ENCODE measurements at places on chromosomes 11 and 22.
A peak's percentile ranks its signal among the peaks of the same experiment; 100 is the strongest.

- DNase-seq = no peak
Measured at GRCh38 chr22:44023404-44024287, 456 bp upstream of the PARVB start.

DNA sequence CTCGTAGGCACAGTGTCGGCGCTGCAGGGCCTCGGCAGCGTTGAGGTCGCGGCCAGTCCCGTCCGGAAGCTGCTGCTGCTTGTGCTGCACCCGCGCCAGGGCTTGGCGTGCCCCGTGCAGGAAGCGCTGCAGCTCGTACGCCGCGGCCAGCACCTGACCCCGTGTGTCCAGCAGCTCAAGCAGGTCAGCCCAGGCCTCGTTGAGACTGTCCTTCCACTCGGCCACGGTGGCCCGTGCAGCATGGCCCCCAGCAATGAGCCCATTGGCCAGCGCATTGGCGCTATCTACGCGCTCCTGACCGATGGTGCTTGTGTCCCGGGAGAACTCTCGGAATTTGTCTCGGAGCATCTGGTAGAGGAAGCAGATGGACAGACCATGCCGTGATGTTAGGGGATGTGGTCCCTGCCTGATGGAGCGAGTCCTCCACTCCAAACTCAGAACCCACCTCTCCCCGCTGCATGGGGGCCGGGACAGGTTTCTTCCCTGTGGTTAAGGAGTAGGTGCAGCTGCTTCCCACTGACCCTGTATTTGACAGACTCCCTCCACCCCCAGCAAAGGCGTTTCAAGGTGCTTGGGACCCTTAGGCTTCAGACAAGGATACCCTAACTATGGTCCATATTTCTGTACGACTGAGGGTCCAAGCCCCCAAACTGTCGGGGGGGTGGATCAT is 13.8 kb upstream of the RBM4B start:
- DNase-seq = no peak

DNA sequence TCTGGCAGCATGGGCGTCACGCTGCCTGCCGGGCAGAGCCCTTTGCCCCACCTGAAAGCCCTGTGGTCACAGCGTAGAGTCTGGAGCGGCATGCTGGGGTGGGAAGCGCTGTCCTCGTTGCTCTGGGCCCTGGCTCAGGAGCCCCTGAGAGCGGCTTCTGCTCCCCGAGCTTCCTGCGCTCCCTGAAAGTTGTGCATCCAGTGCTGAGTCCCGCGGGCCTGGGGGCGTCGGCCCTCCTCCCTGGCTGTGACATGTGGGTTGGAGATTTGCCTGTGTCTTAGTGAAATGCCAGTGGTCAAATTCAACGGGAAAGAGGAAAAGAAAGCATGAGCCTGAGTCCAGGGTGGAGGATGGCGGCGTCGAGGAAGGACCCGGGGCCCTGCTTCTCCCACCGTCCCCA is 1208.0 kb downstream of the BRD1 start:
- DNase-seq = no peak

- DNase-seq = no peak
Measured at GRCh38 chr11:9459667-9460321, 1.0 kb upstream of the ZNF143 start.

DNA sequence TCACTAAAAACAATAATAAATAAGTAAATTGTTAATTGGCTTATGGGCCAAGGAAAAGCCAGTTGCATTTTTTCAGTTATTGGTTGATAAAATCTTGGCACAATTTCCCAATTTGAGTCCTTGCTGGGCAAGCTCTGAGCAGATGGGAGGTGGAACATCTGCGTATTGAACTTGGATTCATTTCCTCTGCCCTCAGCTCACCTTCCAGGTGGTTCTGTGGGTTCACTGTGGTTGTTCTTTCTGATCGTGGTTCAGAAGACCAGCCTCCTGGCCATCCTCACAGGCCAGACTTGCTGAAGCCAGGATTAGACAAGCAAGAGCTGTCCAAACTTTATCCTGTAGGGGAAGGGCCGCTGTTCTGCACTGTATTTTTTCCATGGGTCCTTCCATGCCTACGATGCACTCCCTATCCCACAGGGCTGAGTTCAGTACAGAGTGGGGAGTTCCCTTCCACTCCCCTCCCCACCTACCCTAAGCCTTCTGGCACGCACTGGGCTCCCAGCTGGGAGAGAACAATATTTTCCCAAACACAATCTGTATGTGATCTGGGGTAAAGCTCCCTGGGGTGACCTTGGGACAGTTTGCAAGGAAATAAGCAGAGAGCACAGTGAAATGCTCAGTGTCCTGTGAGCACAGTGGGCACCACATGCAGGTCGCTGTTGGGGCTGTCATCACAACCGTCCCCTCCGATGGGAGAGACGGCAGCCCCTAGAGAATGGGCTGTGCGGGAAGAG is 43.5 kb upstream of the TP53I11 start:
- no peak for DNase-seq

DNA sequence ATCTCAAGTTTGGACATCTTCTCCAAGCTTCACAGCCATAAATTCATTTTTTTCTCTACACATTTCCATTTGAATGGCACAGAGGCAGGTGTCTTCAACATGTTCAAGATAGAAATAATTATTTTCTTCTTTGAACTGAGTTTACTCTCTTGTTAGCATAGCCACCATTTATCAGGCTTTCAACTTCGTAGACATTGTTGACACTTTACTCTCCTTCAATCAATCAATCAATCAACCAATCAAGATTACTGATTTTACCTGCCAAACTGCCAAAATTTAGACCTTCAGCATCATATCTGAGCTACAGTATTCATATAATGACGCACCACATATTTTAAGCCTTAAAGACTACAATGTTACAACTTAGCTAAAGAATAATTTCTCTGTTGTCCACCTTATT is 300.1 kb upstream of the LUZP2 start:
- DNase-seq = no peak

DNA sequence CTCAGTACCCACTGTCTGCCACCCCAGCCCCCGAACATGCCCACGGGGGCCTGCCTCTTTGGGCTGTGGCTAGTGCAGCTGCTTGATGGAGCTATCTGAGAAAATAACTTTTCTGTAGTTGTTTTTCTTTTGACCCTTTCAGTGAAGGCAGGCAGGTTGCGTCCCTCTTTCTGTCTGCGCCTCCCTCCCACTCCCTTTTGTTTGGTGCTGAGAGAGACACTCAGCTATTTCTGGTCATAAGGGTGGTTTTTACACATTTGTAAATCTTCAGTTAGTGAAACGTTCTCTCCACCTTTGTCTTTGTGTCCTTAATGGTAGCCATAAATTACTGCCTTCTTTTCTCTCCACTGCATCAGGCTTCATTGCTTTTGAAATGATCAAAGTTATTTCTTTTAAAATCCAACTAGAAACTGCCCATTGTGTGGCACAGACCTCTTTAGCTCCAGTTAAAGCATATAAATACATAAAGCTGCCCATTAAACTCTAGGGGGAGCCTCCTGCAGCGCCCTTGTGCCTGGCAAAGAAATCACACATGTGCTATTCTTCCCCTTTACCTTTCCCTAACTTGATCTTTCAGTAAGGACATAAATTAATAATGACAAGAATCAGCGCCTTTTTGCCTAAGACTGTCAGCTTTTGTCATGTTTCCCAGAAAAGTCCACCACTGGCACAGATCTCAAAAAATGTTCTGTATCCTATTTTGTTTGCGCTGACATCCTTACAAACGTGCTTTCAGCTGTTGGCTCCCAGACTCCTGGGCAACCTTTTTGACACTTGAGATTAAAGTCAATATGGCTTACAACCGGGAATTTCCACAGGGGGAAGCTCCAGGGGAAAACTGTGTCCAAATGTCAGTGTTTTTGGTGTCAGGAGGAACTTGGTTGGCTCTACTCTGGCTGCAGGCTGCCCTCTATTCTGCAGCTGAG is 1.7 kb upstream of the SCUBE2 start:
- DNase-seq = no peak

- DNase-seq = no peak
Measured at GRCh38 chr22:17851759-17852158, 77.5 kb upstream of the BID start.

DNA sequence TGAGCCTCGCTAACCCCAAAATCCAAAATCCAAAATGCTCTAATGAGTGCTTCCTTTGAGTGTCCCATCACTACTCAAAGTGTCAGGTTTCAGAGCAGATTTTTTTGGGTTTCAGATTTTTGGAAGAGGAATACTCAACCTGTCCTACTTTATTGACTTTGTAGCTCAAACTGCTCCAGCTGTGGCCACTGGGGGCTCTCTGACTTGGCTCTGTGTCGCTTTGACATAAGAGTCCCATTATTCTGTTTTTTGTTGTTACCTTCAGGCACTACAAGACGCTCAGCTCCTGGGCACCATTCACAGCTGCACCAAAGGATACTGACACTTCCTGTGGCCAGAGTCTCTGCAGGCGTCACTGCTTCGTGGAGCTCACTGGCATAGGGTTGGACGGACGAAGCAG is 41.1 kb downstream of the PHF21B start:
- no peak for DNase-seq

DNA sequence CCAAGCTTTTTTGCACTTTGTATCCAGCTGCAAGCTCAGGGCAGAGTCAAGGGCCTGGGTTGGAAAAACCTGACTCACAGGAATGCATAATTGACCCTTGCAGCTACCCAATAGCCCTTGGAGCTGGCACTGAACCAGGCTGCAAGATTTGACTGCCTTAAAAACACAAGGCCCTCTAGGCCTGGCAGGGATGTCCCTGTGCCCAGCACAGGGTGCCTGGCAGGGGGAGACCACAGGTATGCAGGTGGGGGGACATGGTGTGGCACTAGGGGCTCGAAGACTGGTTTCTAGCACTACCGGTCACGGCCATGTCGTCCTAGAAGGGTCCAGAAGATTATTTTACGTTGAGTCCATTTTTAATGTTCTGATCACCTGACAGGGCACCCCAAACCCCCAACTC is 30.2 kb downstream of the SBF1 start:
- no peak for DNase-seq

DNA sequence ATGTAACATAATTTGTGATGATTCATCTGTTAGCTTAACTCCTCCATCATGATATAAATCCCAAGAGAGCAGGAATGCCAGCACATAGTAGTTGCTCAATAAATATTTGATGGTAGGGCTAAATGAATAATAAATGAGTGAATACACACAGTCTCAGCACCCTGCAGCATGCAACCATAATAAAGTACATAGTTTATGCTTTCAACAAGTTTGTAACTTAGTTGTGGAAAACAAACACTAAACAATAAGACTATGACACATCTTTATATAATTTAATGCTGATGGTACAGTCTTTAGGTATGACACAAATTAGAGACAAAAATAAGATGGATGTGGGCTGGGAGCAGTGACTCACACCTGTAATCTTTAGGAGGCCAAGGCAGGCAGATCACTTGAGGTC is 3.8 kb downstream of the ALKBH8 start:
- peak; percentile 87 for DNase-seq

DNA sequence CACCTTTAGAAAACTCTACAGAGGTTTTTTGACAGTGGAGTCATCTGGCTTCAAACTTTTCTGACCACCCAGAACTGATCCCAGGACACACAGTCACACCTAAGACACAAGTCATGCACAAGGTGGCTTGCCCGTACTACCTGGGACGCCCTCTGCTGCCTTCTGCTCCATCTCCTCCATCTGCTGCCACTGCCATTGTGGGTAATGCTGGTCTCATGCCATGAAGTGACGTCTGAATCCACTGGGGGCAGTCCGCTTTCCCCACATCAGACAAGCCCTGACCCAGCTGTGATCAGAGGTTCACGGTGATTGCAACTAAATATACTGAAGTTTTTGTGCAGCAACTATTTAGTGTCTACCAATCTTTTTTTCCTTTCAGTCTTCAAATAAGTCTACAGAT is 5.4 kb upstream of the NDUFS8 start:
- no peak for DNase-seq

DNA sequence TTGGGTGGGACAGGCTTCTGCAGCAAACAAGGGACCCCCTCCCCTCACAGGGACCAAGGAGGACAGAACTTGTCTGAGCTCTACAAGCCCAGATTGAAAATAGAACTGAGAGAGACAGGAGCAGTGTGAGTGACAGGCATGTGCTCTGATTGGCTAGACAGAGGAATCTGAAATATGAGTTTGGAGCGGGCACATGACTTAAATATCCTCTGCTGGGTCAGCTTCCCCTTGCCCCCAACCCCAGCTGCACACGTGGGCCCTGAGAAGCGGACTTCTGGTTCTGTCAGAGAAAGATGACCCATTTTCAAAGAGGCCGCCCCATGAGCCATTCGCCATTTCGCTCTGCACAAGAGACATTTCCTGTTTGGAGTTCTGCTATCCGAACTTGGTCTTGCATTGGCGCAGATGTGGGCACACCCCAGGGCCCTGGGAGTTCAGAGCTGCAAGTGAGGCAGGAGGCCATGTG is 5.3 kb downstream of the TUBA8 start:
- DNase-seq = no peak

DNA sequence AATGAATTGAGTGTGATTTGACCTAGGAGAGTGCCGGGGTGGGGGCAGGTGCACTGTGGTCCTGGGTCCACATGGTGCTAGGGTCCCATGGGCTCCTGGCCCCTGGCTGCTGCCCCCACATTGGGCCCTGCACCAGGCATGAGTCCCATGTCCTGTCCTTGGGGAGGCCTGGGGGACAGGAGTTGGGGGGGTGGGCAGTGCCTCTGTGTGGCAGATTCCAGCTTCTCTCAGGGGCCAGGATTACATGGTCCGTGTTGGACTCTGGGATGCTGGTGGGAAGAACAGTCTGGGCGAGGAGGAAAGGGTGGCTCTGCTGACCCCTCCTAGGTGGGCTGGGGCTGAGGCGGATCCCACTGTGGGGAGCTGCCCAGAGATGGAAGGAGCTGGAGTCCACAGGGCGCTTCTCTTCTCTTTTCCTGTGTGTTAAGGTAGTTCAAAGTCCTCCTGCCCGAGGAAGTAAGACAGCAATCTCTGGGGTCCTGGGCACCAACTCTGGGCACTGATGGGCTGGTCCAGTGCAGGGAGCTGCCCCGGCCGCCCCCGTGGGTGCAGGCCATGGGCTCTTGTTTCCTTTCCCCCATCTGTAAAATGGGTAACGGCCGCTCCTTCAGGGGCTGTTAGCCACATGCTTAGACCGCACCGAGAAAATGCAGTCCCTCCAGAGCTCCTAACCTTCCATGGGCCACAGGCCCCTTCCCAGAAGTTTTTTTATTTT is 19.8 kb downstream of the KCNQ1 start:
- DNase-seq = no peak

GRCh38 chr22:44765571-44766285 is 13.4 kb downstream of the ARHGAP8 start:
- DNase-seq = no peak

DNA sequence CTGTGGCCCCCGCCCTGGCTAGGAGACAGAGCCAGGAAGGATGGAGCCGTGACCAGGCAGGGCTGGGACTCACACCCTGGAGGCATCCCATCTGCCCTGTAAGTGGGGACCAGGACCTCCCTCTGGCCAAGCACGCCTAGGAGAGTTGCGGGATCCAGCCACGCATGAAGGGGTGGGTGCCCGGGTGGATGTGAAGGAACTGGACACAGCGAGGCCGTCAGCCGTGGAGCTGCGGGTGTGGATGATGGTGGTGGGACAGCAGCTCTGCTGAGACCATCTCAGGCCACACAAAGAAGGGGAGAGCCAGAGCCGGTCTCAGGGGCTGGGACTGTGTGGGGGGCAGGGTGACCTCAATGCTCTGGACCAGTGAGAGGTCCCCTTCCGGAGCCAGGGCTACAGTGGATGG is 746.4 kb downstream of the BRD1 start:
- no peak for DNase-seq

- DNase-seq = no peak
Measured at GRCh38 chr11:80280737-80281136, 839.9 kb upstream of the TENM4 start.
